NCI-H2081 treated with DMSO at 0.1 percent for 48 hours (cell line): ENCODE measurements at places on chromosomes 13 and 19.

DNA sequence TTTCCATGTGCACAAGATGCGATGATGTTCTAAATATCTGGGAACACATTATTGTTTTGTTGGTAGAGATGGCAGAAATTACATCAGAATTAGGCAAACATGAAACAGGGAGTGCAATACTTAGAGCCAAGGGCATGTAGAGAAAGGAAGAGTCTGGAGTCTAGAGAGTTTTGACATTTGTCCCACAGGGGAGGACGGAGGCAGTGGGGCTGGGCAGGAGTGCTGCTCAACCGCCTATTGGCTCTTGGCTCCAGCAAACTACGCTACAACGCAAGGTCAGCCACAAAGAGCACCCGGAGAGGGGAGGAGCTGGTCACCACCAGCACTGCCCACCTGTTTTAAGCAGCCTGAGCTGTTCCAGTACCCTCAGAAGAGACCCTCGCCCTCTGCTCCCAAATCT lies 108.3 kb downstream of the ABCC4 start:
- DNase-seq: no peak

DNA sequence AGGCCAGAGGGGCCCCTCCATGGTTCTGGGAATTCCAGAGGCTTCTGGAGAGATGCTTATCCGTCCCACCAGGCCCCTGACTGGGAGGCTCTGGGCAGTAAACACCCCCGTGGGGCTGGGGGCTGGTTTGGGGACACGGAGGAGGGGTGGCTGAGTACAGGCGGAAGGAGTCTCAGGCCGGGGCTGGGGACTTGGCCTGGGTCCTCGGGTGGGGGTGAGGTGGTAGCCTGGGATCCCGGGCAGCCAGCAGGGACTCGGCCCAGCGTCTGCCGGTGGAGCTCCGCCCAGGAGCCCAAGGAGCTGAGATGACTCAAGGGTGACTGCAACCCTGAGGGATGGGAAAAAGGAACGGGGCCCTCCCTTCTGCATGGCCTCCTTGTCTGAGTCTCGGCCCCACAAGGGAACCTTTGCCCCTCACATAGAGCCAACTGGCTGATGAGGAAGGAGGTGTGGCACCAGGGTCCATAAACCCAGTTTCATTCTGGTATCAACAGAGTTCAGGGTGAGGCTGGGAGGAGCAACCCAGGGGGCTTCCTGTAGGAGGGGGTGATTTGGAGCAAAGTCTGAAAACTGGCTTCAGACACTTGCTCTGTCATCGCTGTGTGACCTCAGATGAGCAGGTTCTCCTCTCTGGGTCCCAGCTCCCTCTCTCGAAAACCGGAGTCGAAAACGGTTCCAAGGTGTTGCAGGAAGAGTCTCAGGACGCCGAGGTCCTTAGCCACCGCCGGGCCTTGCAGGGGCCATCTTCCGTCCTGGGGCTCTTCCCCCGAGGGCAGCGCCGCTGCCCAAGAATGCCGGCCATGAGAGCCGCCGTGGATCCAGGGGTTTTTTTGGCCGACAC lies 809 bp downstream of the MISP start:
- no peak for DNase-seq

DNA sequence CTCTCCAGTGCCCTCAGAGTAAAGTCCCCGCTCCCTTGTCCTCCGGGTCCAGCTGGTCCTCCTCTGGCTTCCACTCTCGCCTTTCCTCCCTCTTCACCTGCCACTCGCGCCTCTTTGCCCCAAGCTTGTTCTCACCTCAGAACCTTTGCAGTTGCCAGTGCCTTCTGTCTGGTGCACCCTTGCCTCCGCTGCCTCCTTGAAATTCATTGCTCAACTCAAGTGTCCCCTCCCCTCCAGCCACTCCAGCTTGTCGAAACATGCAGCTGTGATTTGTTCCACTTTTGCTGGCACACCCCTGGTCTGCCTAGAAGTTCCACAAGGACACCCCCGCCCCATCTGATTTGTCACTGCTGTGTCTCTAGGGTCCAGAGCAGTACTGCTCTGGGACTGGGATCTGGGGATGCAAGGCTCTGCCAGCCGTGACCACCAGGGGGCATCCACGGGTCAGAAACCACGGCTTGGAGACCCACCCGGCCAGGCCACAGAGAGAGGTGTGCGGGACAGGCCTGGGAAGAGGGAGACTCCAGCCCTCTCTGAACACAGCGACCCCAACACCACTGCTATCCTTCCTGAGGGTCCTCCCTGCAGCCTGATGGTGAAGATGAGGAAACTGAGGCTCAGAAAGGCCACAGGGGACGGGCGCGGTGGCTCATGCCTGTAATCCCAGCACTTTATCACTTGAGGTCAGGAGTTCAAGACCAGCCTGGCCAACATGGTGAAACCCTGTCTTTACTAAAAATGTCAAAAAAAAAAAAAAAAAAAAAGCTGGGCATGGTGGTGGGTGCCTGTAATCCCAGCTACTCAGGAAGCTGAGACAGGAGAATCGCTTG lies 49.9 kb downstream of the AP1M1 start:
- DNase-seq: no peak

- no peak for DNase-seq
Observed at GRCh38 chr19:42122691-42123607, 9.3 kb downstream of the POU2F2 start.

DNA sequence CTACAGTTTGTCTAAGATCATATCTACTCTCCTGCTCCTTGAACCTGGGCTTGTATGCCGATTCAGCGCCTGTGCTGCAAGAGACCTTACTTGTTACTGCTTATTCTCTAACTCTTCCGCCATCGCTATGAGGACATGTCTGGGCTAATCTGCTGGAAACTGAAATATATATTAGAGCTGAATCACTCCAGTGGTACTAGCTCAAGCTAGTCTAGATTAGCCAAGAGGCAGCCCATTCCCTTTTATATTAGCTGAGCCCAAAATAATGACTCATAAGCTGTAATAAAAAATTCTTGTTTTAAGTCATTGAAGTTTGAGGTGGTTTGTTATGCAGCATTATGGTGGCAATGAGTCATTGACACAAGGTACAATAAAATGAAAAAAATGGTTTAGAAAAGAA lies 52.8 kb downstream of the SLC6A16 start:
- DNase-seq: no peak
